SK-N-SH treated with all-trans-retinoic acid at 6 μM for 48 hours (cell line): ENCODE measurements at places on chromosomes 5 and 9.

DNA sequence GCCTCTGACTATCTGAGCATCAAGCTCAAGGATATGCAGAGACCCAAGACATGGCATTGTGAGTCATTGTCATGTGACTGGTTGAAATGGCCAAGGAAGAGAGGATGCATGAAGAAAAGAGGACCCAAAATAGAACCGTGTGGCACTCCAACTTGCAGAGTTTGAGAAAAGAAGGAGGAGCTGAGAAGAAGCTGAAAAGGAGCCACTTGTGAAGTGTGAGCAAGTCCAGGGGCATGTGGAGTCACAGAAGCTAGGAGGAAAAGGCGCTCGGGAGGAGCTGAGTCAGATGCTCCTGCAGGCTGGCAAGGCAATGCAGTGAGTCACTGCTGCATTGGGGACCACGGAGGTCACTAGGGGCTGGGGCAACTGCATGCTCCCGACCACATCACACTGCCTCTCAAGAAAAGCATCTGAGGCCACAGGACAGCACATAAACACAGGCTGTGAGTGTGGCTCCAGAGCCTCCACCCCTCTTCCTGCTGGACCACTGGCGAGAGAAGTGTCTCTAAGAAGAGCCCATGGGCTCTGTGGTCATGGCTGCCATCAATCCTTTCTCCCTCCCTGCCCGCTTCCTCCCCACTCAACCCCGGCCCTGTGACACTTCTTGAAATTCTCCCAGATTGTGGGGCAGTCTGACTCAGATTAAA lies 197.6 kb downstream of the DRD1 start:
- ATAC-seq: peak; percentile 92

GRCh38 chr5:57082441-57083067 lies 91.3 kb upstream of the GPBP1 start:
- peak; percentile 51; the same call in 1 of the 3 replicates for ATAC-seq

DNA sequence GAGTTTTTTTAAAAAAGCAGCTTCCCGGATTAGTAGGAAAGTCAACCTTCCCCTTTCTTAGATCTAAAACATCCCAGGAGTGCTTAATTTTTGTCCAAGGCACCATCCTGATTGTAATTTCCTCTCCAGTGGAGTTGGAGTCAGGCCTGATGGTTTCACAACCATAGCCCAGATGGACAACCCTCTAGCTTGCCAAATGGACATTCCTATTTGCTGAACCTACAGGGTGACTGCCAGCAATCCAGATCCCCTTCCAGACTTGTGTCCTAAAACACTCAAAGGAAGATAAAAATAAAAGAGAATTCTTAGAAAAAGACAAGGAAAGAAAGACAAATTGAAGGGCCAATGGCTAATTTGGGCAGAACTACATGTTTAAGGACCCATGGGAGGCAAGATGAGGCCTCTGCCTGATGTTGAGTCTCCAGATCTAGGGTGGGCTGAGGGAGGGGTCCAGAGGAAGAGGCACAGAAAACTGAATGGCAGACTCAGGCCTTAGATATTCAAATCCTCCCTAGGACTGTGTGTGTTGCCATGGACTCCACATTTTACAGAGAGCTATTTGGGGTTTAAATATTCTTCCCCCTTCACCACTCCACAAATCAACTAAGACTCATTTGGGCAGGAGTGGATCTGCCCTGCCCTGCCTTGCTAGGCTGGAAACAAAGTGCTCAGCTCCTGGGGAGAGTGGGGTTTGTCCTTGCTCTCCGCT lies 38.5 kb upstream of the SLC44A1 start:
- ATAC-seq: no peak

DNA sequence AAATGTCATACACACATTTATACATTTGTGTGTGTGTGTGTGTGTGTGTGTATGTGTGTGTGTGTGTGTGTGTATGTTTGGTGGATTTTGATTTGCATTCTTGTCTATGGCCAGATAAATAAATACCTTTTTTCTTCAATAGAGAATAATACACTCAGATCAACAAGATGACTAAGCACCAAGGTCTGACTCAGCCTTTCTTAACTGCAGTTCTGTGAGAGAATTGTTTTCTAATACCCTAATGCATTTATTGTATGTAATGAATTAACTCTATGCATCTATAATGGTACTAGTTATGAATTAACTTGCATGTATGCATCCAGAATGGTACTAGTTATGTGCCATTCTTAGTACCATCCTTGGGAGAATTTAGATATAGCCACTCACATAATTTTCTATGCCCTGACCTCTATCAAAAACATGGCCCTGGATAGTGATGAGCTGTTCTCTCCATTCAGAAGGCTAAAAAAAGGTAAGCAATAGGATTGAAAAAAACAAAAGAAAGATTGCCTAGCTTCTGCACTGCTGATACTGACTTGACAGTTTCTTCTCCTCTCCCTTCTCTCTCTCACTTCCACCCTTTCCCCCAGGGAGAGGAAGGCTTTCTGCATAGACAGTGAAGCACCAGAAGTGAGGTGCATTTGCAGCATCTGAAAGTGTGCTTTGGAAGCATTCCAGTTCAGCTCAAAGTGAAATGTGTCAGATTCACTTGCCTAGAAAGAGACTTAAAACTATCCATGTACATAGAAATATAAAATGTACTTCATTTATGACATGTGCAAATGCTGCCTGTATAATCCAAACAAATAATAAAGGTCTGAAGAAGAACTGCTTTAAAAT lies 55.1 kb upstream of the CCDC112 start:
- ATAC-seq: peak; percentile 73

DNA sequence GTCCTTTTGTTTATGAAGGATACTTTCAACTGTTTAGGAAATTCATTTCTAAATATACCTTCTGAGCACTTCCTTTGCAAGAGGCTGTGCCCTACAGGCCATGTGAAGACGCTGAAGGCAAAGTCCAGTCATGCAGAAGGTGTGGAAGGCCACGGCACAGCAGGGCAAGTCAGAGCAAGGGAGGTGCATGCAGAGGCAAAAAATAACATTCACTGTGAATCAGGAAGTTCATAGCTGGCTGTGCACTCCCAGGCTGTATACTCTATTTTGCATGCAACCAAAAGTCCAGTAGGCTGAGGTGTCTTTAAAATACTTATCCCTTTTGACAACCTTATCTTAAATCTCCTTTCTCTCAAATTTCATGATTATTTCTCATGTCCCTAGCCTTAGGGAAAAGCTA lies 50.3 kb downstream of the GNAQ start:
- peak; percentile 63 for ATAC-seq

GRCh38 chr5:59873113-59873512 lies 20.4 kb downstream of the PDE4D start:
- ATAC-seq: peak; percentile 76

DNA sequence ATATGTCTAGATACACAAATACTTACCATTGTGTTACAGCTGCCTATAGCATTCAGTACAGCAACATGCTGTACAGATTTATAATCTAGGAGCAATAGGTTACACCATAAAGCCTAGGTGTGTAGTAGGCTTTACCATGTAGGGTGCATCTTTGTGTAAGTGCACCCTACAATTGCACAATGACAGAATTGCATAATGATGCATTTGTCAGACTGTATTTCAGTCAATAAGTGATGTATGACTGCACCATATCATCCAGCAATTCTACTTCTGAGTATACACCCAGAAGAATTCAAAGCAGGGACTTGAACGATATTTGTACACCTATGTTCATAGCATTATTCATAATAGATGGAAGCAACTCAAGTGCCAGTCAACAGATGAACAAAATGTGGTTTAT lies 100.4 kb upstream of the SLC44A1 start:
- ATAC-seq: no peak

DNA sequence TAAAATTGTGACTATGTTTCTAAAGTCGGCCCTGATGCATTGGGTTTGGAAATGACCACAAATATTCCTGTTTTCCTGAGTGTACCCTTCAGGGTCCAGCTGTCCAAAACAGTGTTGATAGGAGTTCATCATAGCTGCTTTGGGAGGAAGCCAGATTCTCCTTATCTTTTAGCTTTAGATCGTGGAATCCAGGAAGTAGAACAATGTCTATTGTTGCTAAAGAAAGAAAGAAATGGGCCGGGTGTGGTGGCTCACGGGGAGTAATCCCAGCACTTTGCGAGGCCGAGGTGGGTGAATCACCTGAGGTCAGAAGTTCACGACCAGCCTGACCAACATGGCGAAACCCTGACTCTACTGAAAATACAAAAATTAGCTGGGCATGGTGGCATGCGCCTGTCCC lies 9.5 kb downstream of the CAVIN4 start:
- ATAC-seq: no peak

DNA sequence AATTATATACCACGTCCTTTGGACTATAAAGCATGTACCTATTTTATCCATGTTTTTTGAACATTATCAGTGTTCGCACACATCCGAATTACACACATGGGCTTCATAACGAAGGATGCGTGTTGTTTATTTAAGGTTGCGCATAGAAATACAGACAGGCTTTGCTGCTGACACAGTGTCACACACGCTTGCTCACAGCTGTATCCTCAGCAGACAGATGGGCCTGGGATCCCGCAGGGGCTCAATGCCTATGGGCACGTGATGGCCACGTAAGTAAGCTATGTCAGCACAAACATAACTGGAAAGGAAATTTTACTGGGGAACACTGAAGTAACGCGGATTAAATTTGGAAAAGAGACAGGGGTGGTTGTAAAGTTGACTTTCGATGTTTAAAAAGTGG lies 76.6 kb downstream of the OTULIN start:
- ATAC-seq: no peak

GRCh38 chr9:78932849-78933627 lies 636.1 kb downstream of the PSAT1 start:
- ATAC-seq: peak; percentile 98

- ATAC-seq: no peak
These were observed 559.1 kb downstream of the CETN3 start for GRCh38 chr5:89850513-89850865.

- no peak for ATAC-seq
These were observed 96.3 kb downstream of the CFAP95 start for GRCh38 chr9:69916950-69917349.

DNA sequence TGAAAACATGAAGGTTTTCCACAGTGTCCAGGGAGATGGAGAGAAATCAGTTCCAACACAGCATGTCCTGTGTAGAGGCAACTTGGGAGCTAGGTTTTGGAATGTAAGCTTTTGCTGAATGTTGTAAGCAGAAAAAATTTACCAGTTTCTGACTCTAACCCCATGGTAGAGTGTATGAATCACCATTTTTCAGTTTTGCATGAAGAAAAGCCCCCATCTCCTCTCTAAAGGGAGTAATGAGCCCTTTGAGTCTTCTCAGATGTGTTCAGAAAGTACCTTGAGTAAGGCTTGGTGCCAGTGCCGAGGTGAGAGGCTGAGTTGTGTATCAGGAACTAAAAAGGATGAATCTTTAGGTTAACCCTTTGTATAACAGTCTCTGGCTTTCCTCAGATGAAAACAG lies 96.2 kb downstream of the ADRB2 start:
- ATAC-seq: no peak

GRCh38 chr5:80959768-80960442 lies at the start of gene RASGRF2:
Gene RASGRF2 (plus strand): TSS chr5:80960363. CDS start chr5:80960739, 376 bp downstream.
- peak; percentile 45; the same call in 2 of the 3 replicates for ATAC-seq

DNA sequence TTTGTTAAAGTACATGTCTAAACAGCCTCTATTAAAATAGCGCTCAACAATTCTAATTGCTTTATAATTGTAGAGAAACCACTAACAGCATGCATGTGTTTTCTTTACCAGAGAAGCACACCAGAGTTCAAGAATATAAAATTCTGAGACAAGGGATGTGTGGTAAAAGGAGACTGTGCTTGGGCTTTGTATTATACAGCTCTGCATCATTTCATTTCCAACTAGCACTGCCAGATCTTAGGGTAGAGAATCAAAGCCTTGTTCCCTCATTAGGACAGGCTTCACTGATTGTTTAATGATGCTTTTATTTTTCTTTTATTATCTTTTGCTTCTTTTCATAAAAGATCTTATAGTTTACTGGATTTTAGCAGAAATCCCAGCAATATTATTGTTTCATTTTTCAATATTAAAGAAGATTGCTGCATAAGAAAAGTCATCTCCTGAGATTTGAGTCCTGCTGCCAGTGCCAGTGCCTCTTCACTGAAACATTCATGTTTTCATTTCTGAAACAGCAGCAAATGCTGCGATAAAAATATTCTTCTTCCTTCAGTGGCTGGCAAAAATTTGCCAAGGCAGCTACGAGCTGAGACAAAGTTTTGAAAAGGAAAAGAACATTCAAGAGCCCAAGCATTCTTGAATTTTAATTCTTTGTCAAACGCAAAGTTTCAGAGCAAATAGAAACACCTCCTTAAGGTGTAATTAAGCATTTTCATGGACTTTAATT lies 491.0 kb upstream of the PIK3R1 start:
- ATAC-seq: no peak

- ATAC-seq: no peak
These were observed at the start of gene PCDHB11 for GRCh38 chr5:141199359-141200235. Gene PCDHB11 (plus strand): TSS chr5:141199627. CDS start chr5:141199775, 148 bp downstream.

DNA sequence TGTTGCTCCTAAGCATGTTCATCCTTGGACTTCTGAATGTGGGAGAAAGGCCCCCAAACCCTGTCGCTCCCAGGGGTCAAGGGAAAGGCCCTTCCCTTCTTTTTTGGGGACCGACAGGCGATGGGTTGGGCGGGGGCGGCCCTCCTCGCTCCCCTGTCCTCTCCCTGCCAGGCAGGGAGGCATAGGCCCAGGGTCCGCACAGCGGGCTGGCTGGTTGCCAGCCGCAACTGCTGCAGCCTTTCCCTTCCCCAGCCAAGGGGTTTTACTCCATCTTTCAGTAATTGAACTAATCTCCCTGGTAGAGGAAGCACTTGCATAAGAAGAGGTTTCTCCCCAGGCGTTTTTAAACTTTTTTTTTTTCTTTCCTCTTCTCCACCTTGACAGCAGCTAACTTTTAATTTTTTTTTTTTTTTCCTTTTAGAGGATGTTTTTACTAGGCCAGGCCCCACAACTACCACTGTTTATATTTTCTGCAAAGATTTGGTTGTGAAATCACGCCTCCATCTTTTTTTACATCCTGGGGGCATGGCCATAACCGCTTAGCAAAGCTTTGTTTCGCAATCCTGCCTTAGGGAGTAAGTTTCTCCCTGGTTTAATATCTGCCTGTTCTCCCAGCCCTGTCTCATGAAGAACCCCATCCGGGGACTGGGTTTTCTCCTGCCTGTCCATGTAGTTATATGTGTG lies 216.9 kb upstream of the ZNF608 start:
- ATAC-seq: no peak

DNA sequence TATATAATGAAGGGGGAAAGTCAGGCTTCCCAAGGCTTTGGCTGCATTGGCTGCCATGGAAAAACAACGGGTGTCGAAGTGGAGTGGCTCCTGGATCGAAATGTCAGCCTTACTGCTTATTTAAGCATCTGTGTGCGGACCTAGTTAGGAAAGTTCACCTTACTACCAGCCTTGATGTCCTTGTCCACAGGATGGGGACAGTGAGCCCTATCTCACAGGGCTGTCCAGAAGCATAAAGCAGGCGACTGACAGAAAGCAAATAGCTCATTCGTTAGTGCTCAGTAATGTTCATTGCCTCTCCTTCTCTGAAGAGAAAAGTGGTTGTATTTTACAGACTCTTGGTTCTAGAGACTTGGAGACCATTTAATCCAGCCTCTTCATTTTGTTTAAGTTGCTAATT lies 81.5 kb upstream of the NIPAL4 start:
- no peak for ATAC-seq

- ATAC-seq: no peak
These were observed 300.8 kb downstream of the TRIM32 start for GRCh38 chr9:116987721-116988485.
